ENCODE measurements at places on chromosomes 3 and 15.

GRCh38 chr3:190443257-190443656 is 6.4 kb downstream of the TMEM207 start:
- DNase-seq = peak; percentile 28

GRCh38 chr3:176759815-176760506 is 437.3 kb downstream of the TBL1XR1 start:
- no peak for DNase-seq

DNA sequence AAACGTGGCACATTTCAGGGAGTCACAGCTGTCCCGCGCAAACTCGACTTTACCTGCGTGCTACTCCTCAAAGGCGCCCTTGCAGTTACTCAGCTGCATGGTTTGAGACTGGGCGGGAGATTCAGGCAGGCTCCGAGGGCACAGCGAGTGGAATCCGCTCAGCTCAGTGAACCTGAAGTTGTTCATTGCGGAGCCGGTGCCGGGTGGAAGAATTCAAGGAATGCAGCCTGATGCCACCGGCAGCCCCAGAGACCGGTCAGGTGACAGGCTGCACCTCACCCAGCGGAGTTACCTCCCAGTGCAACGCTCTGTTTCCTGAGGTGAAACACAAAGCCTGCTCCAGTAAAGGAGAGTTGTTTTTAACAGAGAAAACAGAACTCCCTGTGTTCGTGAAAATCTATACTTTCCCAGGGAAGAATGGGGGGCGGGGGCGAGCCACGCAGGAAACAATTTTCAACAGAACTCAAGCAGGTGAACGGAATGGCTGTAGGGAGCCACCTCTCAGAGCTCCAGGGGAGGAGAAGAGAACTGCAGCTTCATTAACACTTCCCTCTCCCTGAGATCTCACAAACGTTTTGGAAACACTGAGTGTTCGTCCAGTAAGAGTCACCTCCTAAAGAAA is 3.8 kb downstream of the VEPH1 start:
- no peak for DNase-seq

GRCh38 chr3:59482684-59483083 is 432.9 kb upstream of the CFAP20DC start:
- peak; percentile 20 for DNase-seq

DNA sequence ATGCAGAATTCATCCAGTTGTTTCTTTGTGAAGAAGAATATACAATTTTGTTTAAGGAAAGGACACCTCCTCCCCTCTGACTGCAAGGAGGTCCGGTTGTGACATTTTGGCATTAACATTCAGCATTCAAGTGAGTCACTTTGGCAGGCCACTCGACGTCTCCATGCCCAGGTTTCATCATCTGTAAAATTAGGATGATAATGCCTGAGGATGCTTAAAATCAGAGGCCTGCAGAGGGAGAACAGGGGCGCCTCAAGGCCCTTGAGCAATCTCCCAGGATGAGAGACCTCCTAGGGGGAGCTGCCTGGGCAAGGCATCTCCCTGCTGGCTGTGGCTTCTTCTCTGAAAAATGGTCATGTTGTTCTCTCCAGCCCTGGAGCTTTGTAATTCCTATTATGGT is 236.0 kb downstream of the CACNA2D3 start:
- no peak for DNase-seq

GRCh38 chr3:11601446-11602238 is 42.1 kb downstream of the VGLL4 start:
- no peak for DNase-seq

DNA sequence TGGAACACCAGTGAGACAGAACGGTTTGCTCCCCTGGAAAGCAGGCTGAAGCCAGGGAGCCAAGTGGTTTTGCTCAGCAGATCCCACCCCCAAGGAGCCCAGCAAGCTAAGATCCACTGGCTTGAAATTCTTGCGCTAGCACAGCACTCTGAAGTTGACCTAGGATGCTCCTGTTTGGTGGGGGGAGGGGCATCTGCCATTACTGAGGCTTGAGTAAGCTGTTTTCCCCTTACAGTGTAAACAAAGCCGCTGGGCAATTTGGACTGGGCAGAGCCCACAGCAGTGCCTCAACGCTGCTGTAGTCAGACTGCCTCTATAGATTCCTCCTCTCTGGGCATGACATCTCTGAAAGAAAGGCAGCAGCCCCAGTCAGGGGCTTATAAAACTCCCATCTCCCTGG is 241.4 kb downstream of the GABRB3 start:
- DNase-seq = no peak

GRCh38 chr15:25481208-25481859 is 42.5 kb upstream of the UBE3A start:
- DNase-seq = no peak

DNA sequence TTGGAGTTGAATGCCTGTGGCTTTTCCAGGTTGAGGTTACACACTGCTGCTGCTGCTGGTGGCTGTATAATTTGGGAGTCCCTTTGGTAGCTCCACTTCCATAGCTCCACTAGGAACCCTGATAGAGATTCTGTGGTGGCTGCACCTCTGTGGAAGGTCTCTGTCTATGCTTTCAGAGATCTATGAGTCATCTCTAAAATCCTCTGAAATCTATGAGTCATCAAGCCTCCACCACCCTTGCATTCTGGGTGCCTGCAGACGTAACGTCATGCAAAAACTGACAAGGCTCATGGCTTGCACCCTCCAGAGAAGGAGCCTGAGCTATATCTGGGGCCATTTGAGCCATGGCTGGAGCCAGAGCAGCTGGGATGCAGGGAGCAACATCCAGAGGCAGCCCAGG is 1037.0 kb upstream of the CFAP20DC start:
- peak; percentile 79 for DNase-seq

- no peak for DNase-seq
Measured at GRCh38 chr3:31817411-31817966, 163.6 kb downstream of the OSBPL10 start.

DNA sequence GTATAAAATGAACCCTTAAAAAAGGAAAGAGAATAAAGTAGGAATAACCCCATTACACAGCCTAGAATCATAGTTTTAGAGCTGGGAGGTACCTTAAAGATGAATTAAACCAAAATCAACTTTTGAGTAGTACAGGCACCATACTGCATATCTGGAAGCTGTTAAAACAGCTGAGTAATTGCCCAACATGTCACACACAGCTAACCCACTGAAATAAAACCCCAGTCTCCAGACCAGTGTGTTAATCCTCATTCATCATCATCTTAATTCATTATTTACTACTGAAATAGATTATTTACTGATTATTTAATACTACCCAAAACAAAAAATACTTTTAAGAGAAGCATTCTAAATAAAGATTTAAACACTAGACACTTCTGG is 52.8 kb downstream of the GPR160 start:
- no peak for DNase-seq

DNA sequence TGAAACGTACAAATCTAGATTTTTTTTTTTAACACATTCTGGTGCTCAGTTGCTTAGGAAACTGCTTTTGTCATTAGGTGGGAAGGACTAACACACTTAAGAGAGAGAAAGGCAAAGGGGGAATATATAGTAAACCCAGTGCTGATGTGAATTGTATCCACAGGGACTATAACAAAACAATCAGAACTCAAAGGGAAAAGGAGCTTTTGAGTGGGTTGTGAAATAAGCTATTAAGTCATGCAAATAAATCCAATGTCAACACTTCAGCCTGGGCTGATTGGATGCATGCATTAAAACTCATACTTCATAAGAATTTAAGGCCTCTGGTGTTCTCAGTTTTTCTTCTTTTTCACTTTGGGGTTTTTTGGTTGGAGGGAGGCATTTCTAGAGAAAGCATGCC is 628.9 kb downstream of the FHIT start:
- DNase-seq = no peak

- DNase-seq = no peak
Measured at GRCh38 chr3:134430950-134431445, 54.8 kb downstream of the ANAPC13 start.

- DNase-seq = peak; percentile 90
Measured at GRCh38 chr15:98896002-98896721, 111.4 kb downstream of the PGPEP1L start.

DNA sequence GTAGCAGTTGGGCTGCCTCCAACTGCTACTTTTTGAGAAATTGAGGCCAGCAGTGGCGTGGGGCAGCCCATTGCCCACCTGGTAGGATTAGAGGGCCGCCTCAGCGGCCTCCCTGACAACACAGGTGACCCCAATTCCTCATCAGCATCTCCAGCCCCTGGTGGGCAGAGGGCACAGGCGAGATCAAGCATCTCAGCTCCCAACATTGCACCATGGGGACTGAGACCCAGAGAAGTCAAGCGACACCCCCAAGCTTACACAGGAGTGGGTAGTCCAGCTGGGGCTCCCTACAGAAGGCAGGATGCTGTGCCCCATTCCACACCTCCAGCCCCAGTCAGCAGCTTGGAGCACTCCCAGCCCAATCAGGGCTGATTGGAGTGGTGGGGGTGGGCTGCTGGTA is 228 bp upstream of the H1-8 start:
- no peak for DNase-seq

GRCh38 chr3:122952520-122952919 is 75.0 kb downstream of the SEMA5B start:
- DNase-seq = no peak

GRCh38 chr3:99640214-99640851 is 1.9 kb downstream of the COL8A1 start:
- no peak for DNase-seq

- no peak for DNase-seq
Measured at GRCh38 chr3:78238811-78239210, 1198.9 kb downstream of the ROBO2 start.

DNA sequence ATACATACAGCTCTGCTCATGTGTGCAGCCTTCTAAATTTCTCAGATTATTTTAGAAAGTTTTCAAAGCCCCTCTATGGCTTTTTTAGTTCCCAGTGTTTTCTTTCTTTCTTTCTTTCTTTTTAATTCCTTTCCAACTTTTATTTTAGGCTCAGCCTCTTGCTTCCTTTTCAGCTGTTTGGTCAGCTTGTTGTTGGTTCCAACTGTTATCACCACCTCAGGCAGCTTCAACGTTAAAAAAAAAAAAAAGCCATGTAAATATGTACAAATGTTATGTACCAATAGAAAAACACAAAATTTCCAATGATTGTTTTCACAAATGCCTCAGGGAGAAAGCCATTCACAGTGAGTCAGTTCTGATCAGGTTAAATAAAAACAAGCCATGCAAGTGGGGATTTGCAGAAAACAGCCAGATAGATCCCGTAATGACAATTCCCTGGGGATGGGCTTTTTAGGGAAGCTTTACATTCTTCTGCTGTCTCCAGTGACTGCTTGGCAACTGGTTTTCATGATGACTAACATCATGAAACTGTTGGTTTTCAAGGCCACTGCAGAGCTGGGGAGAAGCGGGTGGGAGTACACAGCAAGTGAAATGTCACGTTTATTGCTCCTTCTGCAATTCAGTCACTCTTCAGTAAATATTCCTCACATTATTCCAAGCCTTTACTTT is 908.4 kb downstream of the EPHA3 start:
- peak; percentile 79 for DNase-seq

GRCh38 chr15:68403161-68403941 is 28.6 kb downstream of the ITGA11 start:
- DNase-seq = no peak

GRCh38 chr15:36778531-36778930 is 199.1 kb downstream of the CDIN1 start:
- no peak for DNase-seq

- DNase-seq = no peak
Measured at GRCh38 chr3:98657457-98657856, 64.0 kb upstream of the CPOX start.

DNA sequence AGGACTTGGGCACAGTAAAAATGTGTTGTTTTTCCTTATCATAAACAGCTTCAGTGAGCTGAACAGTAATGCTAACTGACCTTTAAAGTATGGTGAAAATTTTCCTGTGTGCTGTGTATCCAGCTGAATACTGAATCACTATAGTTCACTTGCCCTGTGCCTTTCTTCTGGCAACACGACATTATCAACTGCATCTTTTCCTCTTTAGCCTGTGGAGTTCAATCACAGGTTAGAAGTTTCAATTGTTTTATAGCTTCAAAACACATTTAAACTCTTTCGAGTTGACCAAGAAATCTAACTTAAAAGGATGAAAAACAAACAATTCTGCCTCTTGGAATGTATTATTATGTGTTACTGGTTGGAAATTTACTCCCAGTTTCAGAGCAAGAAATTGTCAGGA is 1120.7 kb upstream of the ALCAM start:
- DNase-seq = no peak

GRCh38 chr3:146189519-146190173 is 28.7 kb upstream of the PLOD2 start:
- peak; percentile 86 for DNase-seq

GRCh38 chr3:116067326-116067725 is 378.0 kb downstream of the LSAMP start:
- DNase-seq = no peak

DNA sequence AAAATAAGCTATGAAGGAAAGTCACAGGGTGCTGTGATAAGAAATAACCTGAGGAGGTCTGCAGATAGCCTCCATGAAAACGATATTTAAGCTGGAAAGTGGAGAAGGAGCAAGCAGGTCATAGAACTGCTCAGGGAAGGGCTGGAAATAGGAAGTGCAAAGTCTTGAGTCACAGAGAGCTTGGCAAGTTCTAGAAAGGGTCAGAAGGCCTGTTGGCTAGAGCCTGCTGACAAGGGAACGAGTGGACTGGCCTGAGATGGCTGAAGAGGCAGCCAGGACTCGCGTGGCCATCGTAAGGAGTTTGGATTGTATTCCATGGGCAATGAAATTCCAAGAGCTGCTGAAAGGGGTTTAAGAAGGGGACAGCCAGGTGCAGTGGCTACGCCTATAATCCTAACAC is 64.7 kb upstream of the IL12A start:
- DNase-seq = no peak

GRCh38 chr3:106380232-106380631 is 511.4 kb upstream of the CBLB start:
- DNase-seq = no peak

- no peak for DNase-seq
Measured at GRCh38 chr3:123447749-123448517, 957 bp downstream of the ADCY5 start.

DNA sequence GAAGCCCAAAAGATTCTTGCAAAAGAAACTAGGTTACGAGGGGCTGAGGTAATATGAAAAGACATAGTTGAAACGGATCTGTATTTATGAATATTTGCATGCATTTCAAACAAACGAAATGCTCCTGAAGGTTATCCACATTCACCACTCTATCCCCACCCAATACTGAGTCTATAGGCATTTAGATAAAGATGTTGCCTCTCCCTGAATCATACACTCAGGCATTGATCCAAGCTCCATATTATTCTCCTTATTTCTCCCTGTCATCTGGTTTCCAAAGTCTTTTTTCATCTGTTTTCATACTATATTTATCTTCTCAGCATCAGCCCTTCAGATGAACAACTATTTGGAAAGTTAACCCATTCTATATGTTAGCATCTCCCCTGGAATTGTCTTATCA is 492.5 kb upstream of the TGFBR2 start:
- DNase-seq = no peak

All from COLO829 (cell line).